ENCODE measurements at places on chromosomes 4 and X.

GRCh38 chr4:147596981-147597380 is 20.2 kb upstream of the TMEM184C start:
- DNase-seq, result no peak

DNA sequence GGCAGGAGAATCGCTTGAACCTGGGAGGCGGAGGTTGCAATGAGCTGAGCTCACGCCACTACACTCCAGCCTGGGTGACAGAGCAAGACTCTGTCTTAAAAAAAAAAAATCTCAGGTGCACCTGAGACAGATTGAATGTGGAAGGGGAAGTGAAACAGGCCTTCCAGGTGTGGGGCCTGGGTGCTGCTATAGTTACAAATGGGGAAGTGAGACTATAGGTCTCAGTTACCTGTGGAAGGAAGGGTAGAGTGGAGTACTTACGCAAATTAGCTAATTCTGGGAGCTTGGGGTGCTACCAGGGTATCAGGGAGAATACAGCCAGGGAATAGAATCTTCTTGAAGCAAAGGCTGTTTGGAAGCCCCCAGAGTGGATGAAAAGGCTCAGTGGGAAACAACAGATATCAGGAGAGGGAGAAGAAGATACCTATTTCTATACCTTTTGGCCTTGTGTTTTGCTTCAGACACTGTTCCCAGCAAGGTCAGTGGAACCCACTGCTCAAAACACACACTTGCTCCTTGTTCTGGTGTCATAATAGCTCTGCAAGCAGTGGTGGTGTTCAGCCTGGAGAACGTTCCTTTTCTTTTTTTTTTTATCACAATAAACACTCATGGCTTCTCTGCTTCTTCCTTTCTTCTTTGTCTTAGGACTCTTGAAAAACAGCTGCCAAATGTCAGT is 7.0 kb downstream of the CD38 start:
- no peak for DNase-seq

GRCh38 chr4:74544655-74545361 is 99.9 kb downstream of the AREG start:
- no peak for DNase-seq

GRCh38 chr4:189974056-189974455 is 33.4 kb downstream of the FRG1 start:
- DNase-seq, result no peak

DNA sequence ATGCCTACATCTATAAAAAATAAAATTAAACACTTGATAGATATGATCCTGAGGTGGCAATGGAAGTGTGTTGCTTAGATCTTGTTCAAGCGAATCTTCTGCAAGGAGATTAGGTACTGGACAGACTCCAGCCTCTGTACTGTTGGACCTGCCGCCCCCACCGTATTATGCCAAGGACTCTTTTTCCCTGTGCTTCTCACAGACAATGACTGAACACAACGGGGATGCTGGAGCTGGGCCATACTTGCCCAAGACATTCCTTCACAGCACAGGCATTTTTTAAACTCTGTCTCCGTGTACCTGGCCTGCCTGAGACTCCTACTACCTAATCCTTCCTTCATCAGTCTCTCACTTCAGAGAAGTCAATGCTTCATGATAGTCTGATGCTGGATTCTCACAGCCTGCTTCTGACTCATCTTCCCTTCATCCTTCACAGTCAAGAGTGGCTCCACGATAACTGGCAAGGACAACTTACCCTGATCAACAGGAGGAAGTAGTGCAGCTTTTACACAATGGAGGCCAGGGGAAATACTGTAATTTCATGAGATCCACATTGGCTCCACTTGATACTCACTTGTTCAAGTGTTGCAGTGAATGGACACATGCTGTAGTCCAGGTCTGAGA is 754.6 kb upstream of the AGA start:
- no peak for DNase-seq

DNA sequence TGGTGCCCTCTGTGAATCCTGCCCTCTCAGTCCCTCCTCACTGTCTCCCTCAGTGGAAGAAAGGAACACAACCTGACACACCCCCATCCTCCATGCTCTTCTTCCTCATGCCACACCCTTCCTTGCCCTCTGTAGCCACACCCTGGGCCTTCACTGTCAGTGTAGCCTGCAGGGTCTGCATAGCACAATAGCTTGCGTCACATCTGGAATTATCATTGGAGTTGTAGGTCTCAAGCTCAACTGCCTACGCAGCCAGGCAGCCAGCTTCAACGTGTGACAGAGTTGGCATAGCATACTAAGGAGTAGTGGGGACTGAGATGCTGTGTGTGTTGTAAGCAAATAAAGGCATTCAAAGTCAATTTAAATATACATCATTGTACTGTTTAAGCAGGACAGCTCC is 113.5 kb upstream of the SCML1 start:
- DNase-seq, result no peak

GRCh38 chr4:8380511-8381415 is 59.8 kb downstream of the ACOX3 start:
- DNase-seq, result no peak

Measured in activated gamma-delta T cell treated with anti-CD3 and anti-CD28 coated beads, Interleukin-2, amount 50 U/mL, for 16 hours (primary cell).